Endothelial cell of umbilical vein (primary cell): ENCODE measurements at places on chromosomes 12 and 14. TPM values are rescaled to one million over a fixed set of nuclear protein-coding genes. Genes with fewer than 3 reads are reported as not detected.

GRCh38 chr12:45234139-45234865 is 18.4 kb downstream of the ANO6 start:
- peak; percentile 98 for DNase-seq
- H3K27me3 ChIP-seq, result no peaks in the 10 kb centered on the region
- peak overlapping the region; percentile 20 for H3K4me3 ChIP-seq

DNA sequence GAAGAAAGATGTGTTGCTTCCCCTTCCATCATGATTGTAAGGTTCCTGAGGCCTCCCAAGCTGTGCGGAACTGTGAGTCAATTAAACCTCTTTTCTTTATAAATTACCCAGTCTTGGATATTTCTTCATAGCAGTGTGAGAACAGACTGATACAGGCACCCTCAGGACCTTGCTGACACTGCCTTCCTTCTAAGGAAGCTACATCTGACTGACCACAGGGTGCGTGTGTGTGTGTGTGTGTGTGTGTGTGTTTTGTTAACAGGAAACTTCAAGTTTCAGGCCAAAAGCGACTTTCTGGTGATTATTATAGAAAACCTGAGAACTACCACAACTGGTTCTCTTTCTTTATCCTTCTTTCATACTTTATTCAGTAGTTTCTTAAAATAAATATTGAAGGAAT is 149.0 kb downstream of the CAPZA3 start:
- H3K27ac ChIP-seq, result no peak overlapping the region
- no peaks in the 10 kb centered on the region for H3K27me3 ChIP-seq
- no peaks in the 10 kb centered on the region for H3K36me3 ChIP-seq
- H3K4me1 ChIP-seq, result no peaks in the 10 kb centered on the region
- H3K4me3 ChIP-seq, result no peak overlapping the region
- no peak for DNase-seq

- H3K4me3 ChIP-seq, result no peak overlapping the region
- peaks cover 16% of the 10 kb centered on the region for H3K4me1 ChIP-seq
- DNase-seq, result no peak
- H3K36me3 ChIP-seq, result no peaks in the 10 kb centered on the region
- H3K27ac ChIP-seq, result peak overlapping the region; percentile 98
These were observed 73.7 kb upstream of the USP44 start for GRCh38 chr12:95625012-95625411.

DNA sequence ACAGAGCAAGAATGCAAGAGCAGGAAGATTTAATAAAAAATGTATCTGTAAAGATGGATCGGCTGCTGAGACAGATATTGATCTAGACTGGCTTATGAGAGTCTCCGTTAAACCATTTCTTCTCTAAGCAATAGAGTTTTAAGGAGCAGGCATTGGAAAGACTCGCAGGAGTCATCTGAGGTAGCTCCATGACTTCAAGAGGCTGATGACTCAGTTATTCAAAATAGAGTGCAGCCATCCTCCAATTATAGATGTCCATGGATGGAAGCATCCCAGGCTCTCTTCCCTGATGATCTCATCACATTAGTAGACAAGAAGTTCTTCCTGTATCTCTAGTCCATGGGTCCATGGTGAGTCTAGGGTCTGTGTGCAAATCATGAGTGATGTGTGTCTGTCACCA is 638.3 kb upstream of the TMEM132C start:
- H3K4me1 ChIP-seq, result no peaks in the 10 kb centered on the region
- H3K36me3 ChIP-seq, result no peaks in the 10 kb centered on the region
- H3K4me3 ChIP-seq, result no peak overlapping the region
- DNase-seq, result no peak

- no peak for DNase-seq
- H3K36me3 ChIP-seq, result no peaks in the 10 kb centered on the region
- no peaks in the 10 kb centered on the region for H3K27me3 ChIP-seq
- no peak overlapping the region for H3K4me3 ChIP-seq
- H3K4me1 ChIP-seq, result no peaks in the 10 kb centered on the region
These were observed 1.5 kb downstream of the TCL1A start for GRCh38 chr14:95712398-95712797.

DNA sequence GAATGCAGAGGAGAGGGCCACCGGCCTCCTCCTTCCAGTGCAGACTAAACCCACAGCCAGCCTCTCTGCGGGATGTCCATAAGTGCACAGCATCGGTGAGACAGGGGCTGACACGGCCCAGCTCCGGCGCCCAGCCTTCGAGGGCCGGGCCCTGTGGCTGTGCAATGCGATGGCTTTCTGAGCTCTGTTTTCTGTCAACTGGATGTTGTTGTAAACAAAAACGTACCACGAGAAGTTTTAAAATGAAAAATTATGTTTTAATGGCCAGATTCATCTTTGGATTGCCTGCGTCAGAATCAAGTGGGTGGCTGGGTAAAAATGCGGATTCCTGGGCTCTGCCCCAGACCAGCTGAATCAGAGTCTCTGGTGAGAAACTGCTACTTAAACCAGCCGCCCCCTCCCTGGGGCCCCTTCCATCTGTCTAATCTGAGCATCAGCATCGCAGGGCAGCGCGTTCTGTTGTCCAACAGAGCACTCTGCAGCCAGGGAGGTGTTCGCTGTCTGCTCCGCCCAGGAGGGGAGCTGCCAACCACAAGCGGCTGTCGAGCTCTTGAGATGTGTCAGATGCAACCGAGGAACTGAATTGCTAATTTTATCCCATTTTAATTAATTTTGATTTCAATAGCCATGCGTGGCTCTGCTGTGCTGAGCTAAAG is 133.4 kb downstream of the RFLNA start:
- H3K4me1 ChIP-seq, result peaks cover 29% of the 10 kb centered on the region
- no peak overlapping the region for H3K4me3 ChIP-seq
- H3K36me3 ChIP-seq, result peaks cover 18% of the 10 kb centered on the region

GRCh38 chr12:79674629-79675028 is 16.1 kb downstream of the PAWR start:
- no peak for DNase-seq
- no peaks in the 10 kb centered on the region for H3K27me3 ChIP-seq
- no peaks in the 10 kb centered on the region for H3K36me3 ChIP-seq
- peaks cover 12% of the 10 kb centered on the region for H3K4me1 ChIP-seq
- H3K27ac ChIP-seq, result no peak overlapping the region

DNA sequence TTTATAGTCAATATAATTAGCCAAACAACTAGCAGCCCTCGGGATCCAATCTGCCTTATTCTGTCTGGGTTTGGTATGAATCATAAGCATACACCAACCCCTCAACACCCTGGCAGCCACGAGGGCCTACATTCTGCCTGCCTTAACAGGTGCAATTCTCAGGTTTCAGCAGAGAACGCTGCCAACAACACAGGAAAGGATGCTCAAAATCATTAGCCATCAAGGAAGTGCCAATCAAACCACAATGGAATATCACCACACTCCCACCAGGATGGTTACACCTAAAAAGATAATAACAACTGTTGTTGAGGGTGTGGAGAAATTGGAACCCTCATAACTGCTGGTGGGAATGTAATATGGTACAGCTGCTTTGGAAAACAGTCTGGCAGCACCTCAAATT is 122.8 kb downstream of the TTC7B start:
- H3K36me3 ChIP-seq, result no peaks in the 10 kb centered on the region
- H3K27me3 ChIP-seq, result no peaks in the 10 kb centered on the region
- DNase-seq, result no peak
- no peak overlapping the region for H3K4me3 ChIP-seq

DNA sequence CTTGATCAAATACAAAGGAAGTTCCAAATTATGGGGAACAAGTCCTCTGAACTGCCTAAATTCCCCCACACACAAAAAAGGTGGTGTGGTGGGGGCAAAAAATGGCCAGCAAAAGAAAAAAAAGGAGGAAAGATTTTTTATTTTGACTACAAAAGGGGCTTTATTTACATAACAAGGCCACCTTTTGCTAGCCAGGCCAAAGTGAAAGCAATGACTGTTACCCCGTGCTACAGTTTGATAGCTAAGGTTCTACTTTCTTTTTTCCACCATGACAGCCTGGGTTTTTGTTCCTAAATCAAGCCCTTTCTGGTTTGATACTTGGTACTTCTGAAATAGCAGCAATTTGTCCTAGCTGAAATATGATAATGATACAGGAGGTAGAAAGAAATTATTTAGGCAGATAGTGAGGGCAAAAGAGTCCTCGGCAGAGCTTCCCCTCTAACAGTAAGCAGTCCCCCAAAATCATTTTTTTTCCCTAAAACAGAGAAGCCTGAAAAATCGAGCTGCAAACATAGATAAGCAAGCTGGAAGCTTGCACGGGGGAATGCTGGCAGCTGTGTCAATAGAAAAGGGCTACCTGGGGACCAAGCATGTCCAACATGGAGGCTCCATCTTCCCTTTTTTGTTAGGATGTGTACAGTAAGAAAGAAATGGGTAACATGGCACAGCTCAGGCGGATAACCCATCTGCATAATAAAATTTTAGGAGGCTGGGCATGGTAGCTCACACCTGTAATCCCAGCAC is 8.9 kb upstream of the B4GALNT1 start:
- no peak overlapping the region for H3K4me3 ChIP-seq
- H3K27me3 ChIP-seq, result peaks cover 14% of the 10 kb centered on the region

GRCh38 chr14:94805680-94806288 is 35.9 kb upstream of the GSC start:
- H3K36me3 ChIP-seq, result no peaks in the 10 kb centered on the region
- no peak overlapping the region for H3K27ac ChIP-seq
- no peaks in the 10 kb centered on the region for H3K4me1 ChIP-seq
- H3K4me3 ChIP-seq, result no peak overlapping the region
- no peaks in the 10 kb centered on the region for H3K27me3 ChIP-seq
- DNase-seq, result no peak

DNA sequence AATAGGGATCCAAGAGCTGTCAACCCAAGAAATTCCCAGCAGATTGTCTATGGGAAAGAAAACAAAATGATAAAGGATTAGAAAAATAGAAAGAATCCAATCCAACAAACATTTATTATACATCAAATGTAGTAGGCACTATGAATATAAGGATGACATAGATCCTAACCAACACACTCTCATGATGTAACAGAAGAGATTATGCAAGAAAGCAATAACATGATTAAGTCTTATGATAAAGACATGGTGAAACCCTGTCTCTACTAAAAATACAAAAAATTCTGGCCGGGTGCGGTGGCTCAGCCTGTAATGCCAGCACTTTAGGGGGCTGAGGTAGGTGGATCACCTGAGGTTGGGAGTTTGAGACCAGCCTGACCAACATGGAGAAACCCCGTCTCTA is 2.7 kb downstream of the MED6 start:
- H3K4me1 ChIP-seq, result peaks cover 13% of the 10 kb centered on the region
- H3K4me3 ChIP-seq, result no peak overlapping the region
- no peak overlapping the region for H3K27ac ChIP-seq
- no peak for DNase-seq
- peaks cover 13% of the 10 kb centered on the region for H3K36me3 ChIP-seq
- H3K27me3 ChIP-seq, result no peaks in the 10 kb centered on the region

DNA sequence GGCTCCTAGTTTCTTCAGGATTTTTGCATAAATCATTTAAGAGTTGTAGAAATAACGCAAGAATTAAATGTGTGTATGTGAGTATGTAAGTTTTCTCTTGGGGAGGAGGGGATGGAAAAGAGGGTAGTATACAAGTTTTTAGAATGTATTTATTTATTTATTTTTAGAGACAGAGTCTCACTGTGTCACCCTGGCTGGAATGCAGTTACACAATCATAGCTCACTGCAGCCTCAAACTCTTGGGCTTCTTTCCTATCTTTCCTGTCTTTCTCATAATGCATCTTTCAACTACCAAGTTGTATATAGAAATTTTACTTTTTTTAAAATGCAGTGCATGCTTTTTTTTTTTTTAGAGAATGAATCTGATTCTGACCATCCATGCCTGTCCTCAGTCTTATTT is 269.0 kb upstream of the GARIN2 start:
- no peaks in the 10 kb centered on the region for H3K4me1 ChIP-seq
- DNase-seq, result no peak
- H3K27me3 ChIP-seq, result no peaks in the 10 kb centered on the region
- H3K36me3 ChIP-seq, result no peaks in the 10 kb centered on the region
- no peak overlapping the region for H3K27ac ChIP-seq
- H3K4me3 ChIP-seq, result no peak overlapping the region

DNA sequence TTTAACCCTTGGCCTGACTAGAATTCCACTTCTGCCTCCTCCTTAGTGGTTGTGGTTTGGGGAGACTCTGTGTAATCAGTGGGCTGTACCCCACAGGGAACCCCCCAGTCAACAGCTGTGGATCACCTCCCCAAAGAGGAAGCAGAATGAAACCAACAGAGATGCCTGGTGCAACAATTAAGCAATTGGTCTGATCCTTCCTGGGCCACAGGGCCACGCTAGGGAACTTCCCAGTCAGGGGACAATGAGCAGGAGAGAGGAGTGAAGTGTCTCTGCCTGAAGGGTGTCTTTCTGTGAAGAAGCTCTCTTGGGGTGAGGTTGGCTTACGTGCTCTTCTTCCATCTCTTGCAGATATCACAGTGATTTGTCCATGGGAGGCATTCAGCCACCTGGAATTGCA is 8.2 kb downstream of the PDE6H start:
- no peak overlapping the region for H3K4me3 ChIP-seq
- no peaks in the 10 kb centered on the region for H3K27me3 ChIP-seq
- DNase-seq, result no peak
- no peaks in the 10 kb centered on the region for H3K4me1 ChIP-seq
- H3K27ac ChIP-seq, result no peak overlapping the region

EEA1 gene
- 37.9 and 38.8 TPM in 2 replicates for total RNA-seq

FGF6 gene
- total RNA-seq, result not detected in 2 replicates

AQP2 gene
- total RNA-seq, result not detected in 2 replicates

AJUBA gene
- total RNA-seq, result 54.1 and 61.7 TPM in 2 replicates

YEATS4 gene
- total RNA-seq, result 16.5 and 16.7 TPM in 2 replicates

ZNF385A gene
- total RNA-seq, result 7.9 and 9.6 TPM in 2 replicates
